ENCODE measurements at places on chromosomes 3 and 15.

DNA sequence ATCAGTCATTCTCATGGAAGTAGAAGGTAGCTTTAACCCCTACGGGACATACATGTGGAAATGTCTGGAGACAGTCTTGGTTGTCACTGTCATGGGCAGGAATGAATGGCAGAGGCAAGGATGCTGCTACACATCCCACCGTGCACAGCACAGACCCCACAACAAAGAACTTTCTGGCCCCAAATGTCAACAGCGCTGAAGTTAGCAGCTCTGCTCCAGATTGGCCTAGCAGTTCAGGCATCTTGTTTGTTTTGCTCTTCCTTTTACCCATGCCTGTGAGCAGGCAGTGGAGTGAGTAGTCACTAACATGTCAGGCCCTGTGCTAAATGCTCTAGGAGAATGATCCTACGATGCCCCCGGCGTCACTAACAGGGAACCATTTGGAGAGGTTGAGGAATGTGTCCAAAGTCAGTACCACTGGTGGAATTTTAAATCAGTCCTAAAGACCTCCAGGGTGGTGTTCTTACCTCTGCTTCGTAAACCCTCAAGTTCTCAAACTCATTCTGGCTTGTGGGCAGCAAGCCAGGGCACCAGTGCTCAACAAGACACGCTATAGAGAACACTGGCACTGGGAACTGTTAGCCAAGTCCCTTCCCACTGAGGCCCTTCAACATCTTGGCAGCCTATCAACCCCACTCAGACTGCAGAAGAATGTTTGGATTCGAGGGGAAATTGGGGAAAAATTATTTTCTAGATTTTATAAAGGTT lies 142.2 kb downstream of the FOXP1 start:
- no peak for DNase-seq

DNA sequence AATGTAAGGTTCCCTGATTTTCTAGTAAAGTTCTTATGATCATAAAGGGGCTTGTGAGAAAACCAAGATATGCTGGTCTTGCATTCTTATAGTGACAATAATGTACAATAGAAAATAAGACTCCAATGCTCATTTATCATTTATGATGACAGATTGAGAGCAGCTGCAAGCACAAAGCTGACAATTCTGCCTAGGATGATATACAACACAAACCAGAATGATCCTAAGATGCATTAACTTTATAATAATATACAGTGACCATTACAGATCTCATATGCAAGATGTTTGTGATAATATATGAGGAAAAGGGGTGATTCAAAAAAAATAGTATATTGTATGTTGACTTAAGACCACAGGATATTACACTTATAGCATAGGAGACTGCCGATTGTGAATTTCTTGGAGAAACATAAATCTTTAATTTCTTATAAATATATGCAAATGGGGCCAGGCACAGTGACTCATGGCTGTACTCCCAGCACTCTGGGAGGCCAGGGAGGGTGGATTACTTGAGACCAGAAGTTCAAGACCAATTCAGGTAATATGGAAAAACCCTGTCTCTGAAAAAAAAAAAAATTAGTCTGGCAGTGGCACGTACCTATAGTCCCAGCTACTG lies 387.0 kb downstream of the ZBBX start:
- no peak for DNase-seq

DNA sequence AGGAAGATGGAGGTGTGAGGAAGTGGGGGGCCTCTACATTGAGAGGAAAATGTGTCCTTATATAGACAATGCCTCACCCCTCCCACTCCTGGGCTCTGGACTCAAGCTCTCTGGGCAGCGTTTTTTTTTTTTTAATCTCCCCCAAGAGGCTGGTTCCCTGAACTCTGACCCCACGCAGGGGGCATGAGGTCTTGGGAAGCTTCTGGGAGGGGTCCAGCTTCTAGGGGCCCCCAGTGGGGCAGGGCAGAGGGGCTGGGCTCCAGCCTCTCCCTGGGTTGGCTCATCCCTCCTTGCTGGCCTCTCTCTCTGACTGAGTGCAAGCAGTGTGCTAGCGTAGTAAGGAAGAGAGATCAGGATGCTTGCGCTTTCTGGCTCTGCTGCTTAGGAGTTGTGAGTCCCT lies 101.4 kb upstream of the HACD2 start:
- no peak for DNase-seq

- DNase-seq, result no peak
Measured at GRCh38 chr15:86061581-86061980, 18.1 kb upstream of the AGBL1 start.

DNA sequence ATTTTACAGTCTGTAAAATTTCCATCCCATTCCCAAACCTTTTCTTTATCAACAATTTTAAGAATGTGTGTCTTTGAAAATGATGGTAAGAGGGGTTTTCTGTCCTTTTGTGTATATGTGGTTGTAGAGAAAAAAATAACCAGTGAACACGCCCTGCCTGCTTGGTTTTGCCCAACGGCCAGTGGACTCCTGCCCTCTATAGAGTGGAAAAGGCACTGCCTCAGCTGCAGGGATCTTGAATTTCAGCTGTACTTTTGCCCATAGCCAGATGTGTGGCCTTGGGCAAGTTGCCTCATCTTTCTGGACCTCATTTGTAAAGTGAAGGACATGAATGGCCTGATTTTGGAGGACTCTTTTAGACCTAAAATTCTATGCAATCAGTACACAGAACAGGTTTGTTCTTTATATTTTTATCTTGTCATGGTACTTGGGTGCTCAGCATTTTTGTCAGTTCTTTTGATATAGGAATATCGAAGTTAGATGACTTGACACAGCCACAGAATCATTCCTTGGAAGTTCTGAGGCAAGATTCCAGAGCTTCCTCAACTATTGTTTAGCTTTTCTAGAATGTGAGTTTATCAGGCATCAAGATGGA lies 81.0 kb downstream of the CLDN11 start:
- DNase-seq, result no peak

DNA sequence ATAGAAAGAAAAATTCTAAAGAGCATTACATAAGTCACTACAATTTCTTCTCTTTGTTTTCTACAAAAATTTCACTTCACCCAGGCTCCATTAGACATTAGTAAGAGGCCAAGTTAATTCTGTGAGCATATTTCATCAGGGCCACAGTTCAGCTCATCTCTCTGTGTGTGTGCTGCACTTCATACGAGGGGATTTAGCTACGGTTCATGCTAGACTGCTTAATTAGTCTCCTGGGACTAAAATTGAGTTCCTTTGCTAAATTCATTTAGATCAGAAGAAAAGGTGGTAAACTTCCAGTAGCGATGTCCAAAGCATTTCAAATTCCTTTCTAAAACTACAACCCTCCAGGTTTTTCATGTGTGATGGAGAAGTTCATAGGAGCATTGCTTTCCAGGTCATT lies 83.1 kb upstream of the SETMAR start:
- DNase-seq, result no peak

GRCh38 chr15:80026754-80027153 lies 32.7 kb upstream of the ZFAND6 start:
- DNase-seq, result no peak

DNA sequence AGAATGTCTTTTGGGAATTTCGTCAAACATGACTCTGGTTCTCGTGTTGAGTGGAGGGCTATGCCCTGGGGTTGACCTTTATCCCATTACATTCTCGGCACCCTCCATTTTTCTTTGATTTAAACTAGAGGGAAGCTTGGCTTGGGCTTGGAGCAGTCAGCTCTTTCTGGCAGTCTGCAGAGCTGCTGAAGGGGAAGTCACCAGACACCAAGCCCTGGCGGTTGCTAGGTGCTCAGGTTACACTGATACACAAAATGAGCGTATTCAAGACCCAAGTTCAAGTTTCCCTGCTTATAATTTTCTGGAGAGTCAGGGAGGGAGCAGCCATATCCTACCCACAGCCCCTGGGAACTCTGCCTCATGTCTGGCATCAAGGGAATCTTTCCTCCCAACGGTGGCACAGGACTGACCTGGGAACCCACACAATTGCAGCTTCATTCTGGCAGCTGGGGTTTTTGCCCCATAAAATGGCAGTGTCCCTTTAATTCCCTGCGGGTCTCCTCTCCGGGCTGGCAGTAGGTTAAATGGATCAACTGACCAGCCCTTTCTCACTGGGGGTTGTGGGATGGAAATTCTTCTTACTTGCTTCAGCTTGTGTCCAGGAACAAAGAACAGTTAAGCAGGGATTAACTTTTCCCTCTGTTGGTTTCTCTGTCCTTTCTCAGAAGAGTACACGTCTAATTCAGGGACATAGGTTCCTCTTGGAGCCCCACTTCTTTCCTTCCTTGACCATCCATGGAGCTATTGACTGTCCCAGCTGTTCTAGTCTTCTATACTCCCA lies 110.0 kb upstream of the DLG1 start:
- DNase-seq, result no peak

DNA sequence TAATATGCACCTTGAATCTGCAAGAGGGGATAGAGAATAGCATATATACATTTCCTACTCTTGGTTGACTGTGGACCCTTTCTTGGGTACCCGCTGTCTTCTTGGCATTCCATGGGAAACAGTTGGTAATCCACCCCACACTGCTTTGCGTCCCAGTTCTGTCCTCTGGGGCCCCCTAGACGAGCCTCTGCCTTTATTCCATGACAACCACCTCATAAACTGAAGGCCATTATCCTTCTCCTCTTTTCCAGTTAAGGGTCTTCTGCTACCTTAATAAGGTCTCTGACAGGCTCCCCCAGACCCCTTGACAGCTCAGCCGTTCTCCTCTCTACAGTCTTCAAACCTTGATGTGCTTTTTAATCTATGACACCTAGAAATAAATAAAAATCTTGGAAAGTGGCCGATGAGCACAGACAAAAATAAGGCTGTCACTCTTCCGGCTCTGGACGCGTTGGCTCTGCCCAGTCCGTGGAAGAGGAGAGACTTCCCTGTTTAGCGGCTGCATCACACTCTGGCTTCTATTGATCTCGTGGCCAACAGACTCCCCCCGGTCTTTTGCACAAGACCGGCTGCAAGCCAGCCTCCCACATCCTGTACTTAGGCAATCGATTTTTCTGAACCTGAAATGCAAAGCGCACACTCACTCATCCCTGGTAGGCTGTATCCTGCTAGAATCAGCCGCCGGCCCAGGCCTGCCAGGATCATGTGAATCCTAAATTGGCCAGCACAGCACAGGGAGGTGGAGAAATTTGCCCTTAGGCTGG lies 251.0 kb upstream of the TLE3 start:
- no peak for DNase-seq

DNA sequence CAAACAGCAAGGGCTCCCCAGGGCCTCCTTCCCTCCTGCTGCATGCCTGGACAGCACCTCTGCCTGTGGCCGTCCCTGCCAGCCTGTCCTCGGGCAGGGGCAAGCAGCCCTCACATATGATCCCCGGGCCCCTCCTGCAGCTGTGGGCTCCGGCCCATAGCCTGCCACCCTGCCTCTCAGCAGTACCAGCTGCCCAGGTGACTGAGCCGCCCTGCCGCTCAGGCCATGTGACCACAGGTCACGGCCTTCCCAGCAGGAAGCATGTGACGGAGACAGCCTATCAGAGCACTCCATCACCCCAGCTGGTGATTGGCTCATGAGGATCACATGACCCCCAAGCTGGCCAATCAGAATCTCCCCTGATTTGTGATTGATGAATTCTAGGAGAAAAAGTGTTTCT lies 23.9 kb downstream of the ALDH1L1 start:
- DNase-seq, result no peak

- no peak for DNase-seq
Measured at GRCh38 chr3:115503394-115503793, 119.9 kb upstream of the GAP43 start.

GRCh38 chr3:183854318-183855035 lies 29.1 kb upstream of the MAP6D1 start:
- no peak for DNase-seq

GRCh38 chr15:86892774-86893449 lies 813.2 kb downstream of the AGBL1 start:
- peak; percentile 7 for DNase-seq

DNA sequence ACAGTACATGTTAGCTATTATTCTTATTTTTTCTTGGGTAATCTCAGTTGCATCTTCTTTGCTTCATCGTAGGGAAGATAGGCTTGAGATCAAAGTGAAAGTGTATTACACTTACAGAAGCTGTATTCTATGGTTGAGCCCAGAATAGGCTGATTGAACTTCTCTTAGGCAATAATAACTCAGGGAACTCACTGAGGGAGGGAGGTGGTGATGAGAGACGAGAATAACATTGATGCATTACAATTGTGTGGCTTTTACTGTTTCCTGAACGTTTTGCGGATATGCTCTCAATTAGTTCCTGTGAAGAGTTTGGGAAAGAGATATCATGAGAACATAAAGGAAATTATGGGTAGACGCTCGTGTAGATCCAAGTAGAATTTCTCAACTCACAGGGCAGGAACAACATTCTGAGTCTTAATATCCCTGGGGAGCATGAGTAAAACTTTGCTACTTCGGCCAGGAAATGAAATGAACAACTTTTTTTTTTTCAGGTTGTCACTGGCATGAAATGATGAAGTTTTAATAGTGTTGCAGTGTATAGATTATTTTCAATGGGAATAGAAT lies 302.2 kb downstream of the TUSC7 start:
- DNase-seq, result no peak

Data from AG04449 (cell line).